ENCODE measurements at places on chromosomes 1 and 21.

DNA sequence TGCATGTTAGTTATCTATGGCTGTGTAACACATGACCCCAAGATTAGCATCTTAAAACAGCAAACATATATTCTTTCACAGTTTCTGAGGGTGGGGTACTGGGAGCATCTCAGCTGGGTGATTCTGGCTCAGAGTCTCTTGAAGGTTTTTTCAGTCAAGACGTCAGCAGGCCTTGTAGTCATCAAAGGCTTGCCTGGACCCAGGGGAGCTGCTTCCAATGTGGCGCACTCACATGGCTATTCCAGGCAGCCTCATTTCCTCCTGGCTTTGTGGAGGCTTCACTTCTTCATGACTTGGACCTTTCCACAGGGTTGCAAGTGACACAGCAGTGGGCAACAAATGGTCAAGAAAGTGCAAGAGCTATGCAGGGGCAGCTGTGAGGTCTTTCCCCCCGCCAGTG, 114.7 kb downstream of the ACTL8 start:
- no peak for DNase-seq

DNA sequence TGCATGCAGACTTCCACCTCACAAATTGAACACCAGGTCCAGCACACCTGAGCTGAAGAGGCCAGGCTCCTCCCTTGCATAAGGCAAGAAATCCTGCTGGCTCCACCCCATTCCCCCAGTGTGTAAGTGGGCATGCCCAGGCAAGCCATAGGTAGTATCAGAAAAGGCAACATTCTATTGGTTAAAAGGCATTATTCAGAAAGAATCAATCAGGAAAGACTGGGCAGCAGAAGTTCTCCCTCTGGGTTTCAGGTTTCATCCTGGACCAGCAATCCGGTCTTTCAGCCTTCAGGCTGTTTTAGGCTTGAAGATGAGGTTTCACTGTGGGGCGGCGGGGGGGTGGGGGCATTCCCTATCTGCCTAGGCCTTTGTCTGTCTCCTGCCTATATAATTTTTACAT, 42.0 kb upstream of the LHX8 start:
- DNase-seq: no peak

DNA sequence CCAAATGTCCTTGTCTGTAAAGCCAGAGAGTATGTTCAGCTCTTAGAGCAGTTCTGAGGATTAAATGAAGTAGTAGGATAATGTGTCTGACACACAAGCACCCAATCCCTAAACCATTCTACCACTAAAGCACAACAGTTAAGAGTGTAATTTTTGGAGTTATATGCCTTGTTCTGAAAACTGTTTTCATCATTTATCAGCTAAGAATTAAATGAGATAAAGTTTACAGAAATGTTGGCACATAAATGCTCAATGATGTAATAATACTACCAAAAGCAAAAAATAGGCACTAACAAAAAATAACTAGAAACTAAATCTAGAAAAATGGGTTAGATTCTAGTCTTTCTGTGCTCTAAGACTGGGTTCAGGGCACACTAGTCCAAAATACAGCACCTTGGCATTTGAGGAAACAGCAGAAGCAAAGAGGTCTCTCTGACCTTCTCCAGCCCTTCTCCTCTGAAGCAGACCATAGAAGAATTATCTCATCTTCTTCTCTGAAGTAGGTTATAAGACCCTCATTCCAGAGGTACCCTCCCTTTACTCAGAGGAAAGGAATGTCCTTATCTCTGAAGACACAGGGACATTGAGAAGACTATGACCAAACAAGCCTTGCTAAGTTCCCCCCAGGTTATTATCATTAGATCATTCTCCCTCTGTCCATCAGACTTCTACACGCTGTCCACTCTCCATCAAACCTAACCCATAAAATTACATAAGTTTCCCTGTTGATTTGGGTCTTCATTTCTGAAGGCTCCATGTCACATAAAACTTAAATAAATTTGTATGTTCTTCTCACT, 20.6 kb downstream of the ABL2 start:
- DNase-seq: no peak

GRCh38 chr1:201877877-201878401, 10.8 kb upstream of the SHISA4 start:
- DNase-seq: no peak

GRCh38 chr1:70458131-70458530, 47.1 kb downstream of the CTH start:
- no peak for DNase-seq

- DNase-seq: no peak
These were observed 156.7 kb downstream of the SYT2 start for GRCh38 chr1:202553560-202554038.

GRCh38 chr1:168391851-168392681, 111.4 kb downstream of the TBX19 start:
- no peak for DNase-seq

Measured in CD4-positive, alpha-beta T cell treated with Interleukin-15 for 1 hour (primary cell).